Stimulated activated CD4-positive, alpha-beta T cell treated with anti-CD3 and anti-CD28 coated beads, Interleukin-15, amount 100 ng/mL, for 48 hours (primary cell): ENCODE measurements at places on chromosomes 1 and 21.

DNA sequence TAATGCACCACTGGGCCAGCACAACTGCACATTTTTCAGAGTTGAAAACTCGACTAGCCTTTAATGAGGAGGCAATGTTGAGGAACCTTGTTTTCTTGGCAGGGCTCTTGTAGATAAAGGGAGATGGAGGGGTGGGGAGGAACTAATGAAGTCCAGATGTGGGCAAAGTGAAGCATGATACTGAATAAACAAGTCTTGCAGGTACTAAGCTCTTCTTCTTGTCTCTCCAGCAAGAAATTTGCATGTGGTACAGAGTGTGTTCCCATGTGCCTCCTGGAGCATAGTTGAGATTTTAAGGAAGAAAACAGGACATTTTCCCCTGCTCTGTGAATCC is 47.0 kb downstream of the PLPP3 start:
- DNase-seq: no peak

DNA sequence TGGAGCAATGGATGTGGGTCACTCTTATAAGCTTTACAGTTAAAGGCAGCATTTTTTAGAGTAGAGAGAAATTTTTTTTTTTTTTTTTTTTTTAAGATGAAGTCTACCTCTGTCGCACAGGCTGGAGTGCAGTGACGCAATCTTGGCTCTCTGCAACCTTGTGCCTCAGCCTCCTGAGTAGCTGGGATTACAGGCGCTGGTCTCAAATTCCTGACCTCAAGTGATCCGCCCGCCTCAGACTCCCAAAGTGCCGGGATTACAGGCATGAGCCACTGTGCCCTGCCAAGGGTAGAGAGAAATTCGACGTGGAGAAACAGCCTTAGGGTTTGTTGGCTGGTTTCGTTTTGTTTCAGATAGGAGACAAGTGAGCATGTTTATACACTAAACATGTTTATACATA is 594.2 kb upstream of the ADAMTS5 start:
- DNase-seq: no peak

GRCh38 chr1:86645851-86646250 is 58.5 kb upstream of the SH3GLB1 start:
- DNase-seq: no peak

GRCh38 chr1:118396829-118397495 is 211.9 kb upstream of the SPAG17 start:
- DNase-seq: no peak

DNA sequence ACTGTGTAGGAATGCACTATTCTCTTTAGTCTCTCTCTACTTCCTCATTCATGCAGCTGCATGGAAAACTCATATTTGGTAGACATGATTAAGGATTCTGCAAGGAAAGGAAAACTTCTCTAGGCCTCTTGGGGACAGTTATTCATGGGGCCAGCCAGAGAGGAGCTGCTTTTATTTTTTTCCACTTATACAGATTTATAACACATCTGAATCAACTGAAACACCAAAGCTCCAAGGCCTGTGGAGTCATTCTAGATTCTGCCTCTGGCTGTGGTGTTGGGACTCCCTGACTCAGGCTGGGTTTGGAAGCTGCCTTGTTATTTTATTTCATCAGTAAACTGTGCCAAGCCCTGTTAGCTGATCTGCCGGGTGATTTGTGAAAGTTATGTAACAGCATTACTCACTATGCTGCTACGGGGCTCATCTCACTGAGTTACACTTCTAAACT is 83.9 kb upstream of the EDEM3 start:
- no peak for DNase-seq

GRCh38 chr1:220189750-220190347 is 82.4 kb downstream of the RAB3GAP2 start:
- DNase-seq: no peak

- DNase-seq: no peak
Observed at GRCh38 chr1:43065191-43065590, 106.5 kb upstream of the SLC2A1 start.

DNA sequence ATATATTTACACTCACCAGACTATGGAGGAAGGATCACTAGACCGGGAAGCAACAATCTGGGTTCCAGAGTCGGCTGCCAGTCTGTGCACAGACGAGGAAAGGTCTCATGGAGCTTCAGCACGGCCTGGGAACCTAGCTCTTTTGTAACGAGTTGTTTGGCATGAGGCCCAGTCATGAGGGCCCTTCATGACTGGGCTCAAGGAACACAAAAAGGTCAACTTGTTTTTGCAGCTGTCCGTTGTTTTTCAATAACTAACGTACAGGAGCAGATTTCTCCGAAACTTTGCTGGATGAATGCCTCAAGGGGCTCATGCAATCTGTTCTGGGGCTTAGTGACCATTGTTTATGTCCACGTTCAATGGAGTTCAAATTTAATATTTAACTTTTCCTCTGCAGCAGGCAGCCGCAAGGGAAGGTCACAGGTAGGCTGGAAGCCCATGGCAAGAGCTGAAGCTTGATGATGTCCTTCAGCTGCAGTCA is 5.9 kb upstream of the STUM start:
- DNase-seq: no peak

DNA sequence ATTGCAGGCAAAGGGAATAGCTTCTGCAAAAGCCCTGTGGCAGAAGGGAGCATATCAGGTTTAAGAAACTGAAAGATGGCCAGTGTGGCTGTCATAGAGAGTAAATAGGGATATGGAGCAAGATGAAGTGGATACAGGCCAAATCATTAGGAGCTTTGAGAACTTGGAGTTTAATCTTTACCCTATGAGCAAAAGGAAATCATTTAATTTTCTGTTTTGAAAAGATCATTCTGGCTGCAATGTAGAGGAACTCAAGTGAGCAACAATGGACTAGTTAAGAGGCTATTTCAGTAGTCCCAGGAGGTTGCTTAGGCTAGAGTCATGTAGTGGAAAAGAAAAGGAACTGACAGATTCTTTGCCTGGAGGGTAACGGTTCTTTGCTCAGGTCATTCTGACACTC is 47.2 kb downstream of the RAP1A start:
- no peak for DNase-seq

DNA sequence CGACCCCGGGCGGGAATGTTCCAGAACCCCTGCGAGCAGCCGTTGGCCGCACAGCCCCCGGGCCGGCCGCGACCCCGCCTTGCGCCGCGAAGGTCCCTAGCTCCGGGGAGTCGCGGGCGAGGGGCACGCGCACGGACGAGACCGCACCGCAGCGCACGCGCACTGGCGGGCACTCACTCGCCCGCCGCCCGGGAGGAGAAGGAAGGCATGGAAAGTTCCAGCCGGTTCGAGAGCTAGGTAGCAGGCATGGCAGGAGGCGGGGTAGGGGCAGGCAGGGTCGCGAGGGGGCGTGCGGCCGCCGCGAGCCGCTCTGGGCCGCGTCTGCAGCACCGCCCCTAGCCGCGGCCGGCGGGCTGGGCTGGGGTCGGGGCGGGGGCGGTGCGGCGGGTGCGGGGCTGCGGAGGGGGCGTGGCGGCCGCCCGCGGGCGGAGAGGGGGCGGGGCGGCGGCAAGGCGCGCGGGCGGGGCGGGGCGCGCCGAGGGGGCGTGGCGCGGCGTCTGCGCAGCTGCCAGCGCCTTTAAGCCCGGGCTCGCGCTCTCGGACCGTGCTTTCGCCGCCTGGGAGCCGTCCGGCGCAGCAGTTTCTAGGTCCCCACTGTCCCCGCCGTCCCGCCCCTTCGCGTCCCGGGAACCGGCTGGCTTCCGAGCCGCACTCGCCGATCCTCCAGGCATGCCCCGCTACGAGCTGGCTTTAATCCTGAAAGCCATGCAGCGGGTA is at the start of the genes MRPS6 and SLC5A3:
Gene MRPS6 (plus strand): TSS at position 547 of the 717 bp plus-strand sequence. CDS start 123 bp downstream, at position 670.
Gene SLC5A3 (plus strand): TSS at position 547 of the 717 bp plus-strand sequence. CDS start 21,621 bp downstream, outside the sequence.
- peak; percentile 55 for DNase-seq

- DNase-seq: no peak
Observed at GRCh38 chr21:42768324-42769121, 110.8 kb downstream of the WDR4 start.

DNA sequence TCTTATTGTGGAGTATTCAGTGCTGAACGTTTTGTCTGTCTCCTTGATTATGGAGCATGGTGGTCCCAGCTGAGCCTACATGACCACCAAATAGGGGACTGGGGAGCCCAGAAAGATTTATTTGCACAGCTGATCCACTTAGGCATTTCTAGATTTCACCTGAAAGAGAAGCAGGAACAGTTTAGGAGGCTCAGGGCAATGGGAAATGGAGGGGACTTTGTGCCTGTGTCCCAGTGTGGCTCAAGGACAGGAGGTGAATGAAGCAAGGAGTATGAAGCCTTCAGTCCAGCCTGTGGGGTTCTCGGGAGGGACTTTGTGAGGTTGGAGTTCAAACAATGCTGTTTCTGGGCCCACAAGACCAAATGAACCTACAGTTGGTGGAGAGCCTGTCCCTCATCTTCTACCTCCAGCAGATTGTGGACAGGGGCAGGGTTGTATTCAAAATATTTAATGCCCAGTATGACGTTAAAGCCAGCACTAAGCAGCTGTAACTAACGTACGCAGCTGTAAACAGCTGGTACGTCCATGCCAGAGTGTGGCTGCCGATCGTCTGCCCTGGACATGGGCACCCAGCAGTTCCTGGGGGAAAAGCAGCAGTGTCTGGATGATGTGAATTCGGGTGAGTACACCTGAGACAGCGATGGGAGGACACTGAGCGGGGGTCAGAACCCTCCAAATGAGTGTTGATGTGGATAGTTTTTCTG is 164.9 kb upstream of the RAB4A start:
- no peak for DNase-seq

DNA sequence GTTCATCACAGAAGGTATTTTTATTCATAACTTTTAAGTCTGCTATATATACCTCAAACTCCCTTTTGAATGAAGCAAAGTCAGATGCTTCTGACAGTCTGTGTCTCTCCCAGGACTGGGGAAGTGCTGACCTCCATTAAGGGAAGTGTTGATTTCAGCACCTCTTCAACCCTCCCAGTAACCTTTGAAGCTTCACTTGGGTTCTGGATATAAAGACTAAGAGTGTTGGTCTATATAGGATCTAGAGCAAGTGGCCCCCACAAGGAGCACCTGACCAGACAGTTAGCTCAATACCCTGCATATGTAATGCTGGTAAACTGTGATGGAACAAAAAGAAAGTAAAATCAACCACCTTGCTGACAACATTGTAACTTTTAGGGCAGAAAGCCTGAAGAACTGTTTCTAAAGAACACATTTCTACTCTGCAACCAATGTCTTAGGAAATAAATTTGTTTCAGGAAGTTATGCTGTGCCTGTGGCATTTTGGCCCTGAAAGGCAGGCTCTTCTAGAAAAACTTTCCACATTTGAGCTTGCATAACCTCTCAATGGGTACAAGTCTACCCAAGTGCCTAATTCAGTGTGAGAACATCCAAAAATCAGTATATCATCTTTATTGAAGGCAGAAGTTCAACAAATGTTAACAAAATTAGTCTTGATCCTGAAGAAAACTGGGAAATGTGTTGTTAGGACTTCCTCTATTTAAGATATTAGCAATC is 865 bp upstream of the PTPN22 start:
- no peak for DNase-seq

DNA sequence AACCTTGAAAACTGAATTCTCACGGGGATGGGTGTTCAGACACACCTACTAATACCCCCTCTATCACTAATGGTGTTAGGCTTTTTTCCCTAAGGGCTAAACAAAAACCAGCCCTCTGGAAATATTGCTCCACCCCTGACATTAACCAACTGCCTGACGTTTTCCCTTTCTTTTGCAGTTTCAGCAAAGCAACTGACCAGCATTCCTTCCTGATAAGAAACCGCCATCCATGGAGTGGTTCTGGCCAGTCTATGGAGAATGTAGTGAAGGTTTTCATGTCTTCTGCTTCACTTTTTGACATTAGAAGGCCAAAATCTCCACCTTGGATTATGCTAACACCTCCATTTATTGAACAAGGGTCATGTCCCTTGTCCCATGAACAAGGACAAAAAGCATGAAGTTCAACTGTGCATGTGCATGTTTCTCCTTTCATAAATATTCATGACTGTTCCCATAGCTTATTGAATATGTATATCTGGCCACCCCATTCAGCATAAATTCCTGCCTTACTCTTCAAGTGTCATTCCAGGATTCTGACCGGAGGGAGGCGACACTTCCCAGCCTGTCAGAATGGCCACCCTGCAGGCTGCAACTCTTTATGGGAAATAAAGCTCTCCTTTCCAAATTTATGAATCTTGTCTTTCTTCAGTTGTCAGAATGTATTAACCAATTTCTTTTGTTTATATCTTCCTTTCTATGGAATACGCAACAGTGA is 314.3 kb downstream of the HHIPL2 start:
- no peak for DNase-seq

GRCh38 chr21:42435833-42436232 is 32.1 kb downstream of the UBASH3A start:
- DNase-seq: no peak

DNA sequence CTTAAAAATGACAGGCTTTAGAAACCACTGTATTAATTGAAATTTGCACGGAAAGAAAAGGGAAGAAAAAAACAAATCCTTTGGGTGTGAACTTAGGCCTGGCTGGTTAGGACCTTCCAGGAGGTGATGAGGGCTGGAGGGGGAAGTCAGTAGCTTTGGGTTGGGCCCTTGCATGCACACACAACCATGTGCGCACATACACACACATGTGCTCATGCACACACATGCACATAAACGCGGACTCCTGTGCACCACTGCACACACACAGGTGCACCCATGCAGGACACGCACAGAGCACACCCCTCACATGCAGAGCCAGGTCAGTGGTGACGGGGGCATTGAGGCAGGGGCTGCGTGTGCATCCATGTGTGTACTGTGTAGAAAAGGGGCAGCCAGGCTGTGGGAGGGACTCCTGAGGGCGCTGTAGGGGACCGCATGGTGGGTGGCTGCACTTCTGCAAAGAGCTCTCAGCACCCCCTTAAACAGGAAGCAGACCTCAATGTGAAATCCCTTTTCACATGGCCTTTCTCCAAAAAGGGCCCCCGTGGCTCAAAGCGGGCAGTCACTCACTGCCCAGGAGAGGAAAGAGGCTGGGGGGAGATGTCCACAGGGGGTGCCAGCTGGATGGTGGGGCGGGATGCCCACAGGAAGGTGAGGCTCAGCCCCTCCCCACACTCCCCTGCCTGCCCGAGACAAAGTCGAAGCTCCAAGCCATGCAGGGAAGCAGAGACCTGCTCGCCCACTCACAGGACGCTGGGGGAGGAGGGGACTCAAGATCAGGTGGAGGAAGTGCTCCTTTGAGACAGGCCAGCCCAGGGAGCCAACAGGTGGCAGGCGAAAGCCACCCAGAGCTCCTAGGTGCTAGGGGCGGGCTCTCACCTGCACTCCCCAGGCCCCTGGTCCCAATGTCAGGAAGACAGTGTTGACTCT is 95.2 kb downstream of the ITPKB start:
- DNase-seq: no peak

GRCh38 chr1:72498371-72498770 is 216.0 kb upstream of the NEGR1 start:
- no peak for DNase-seq

GRCh38 chr1:174890024-174890423 is 109.7 kb upstream of the CACYBP start:
- no peak for DNase-seq

DNA sequence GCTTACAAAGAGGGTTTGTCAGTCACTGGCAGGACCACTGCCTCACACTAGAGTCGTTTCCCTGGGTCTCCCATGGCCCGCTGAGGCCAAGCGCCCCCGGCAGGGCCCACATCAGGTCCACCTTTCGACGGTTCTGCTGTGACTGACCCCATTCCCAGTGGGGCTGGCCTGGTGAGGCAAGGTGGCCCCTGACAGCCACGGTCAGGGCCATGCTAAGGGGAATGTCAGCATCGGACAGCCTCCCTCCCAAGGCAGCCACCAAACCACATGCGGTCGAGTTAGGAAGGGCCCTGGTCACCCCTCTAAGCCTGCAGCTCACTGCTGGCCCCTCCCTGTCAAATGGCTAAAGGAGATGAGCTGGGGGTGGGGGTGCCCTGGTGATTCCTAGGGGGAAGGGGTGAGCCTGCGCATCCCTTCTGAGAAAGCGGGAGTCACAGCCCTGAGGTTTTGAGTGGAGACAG is 2.9 kb upstream of the KIF17 start:
- DNase-seq: no peak
